ENCODE measurements at places on chromosomes 11 and 22.
A peak's percentile ranks its signal among the peaks of the same experiment; 100 is the strongest.

- no peak for DNase-seq
These were observed 4.3 kb upstream of the HYOU1 start for GRCh38 chr11:119061256-119061655.

DNA sequence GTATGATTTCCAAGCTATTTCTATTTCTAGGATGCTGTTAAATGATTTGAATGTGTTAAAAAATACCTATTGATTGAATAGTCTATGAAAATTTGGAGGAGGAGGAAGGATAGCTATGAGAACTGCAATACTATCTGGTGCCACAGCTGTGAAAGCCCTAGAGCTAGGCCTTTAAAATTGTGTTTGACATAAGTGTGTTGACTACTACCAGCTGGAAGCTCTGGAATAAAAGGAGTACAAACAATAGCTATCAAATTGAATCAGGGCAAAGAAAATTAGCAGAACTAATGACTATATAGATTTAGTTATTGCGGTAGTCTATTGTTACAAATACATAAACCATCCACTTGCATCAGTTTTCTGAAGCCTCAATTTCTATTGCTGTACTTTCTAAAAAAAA, 124.8 kb upstream of the CNTN5 start:
- DNase-seq = no peak

DNA sequence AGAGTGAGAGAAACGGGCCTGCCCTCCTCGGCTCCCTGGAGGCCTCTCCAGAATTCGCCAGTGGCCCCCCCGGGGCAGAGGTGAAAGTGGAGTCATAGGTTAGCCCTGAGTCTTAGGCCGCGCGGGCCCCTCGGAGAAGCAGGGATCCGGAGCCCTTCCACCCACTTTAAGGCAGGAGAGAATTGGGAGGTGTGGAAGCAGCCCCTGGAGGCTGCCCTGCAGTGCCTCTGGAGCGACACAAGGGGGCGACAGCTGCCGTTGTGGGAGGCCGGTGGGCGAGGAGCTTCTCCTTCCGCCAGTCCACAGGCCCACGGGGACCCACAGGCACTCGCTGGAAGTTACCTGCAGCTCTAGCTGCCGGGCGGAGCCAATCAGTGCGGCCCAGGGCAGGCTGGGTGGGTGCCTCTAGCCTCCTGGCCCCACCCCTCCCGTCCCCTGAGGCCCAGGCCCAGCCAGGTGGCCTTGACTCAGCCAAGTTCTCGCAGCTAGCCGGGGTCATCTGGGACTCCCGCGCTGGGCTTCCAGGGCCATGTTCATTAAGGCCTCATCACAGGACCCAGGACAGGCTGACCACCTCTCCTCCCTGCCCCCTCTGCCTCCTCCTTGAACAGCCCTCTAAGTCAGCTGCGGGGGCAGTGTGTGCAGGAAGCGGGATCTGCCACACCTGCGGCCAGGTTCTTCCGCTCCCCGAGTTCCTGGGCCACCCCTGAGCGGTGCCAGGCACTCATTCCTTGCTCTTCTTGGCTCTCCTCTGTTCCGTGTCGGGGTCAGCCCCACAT, 5.0 kb downstream of the DGKZ start:
- no peak for DNase-seq

GRCh38 chr11:95684170-95684569, 105.4 kb downstream of the FAM76B start:
- DNase-seq = no peak

GRCh38 chr11:102306048-102306597, 11.2 kb upstream of the BIRC3 start:
- no peak for DNase-seq

DNA sequence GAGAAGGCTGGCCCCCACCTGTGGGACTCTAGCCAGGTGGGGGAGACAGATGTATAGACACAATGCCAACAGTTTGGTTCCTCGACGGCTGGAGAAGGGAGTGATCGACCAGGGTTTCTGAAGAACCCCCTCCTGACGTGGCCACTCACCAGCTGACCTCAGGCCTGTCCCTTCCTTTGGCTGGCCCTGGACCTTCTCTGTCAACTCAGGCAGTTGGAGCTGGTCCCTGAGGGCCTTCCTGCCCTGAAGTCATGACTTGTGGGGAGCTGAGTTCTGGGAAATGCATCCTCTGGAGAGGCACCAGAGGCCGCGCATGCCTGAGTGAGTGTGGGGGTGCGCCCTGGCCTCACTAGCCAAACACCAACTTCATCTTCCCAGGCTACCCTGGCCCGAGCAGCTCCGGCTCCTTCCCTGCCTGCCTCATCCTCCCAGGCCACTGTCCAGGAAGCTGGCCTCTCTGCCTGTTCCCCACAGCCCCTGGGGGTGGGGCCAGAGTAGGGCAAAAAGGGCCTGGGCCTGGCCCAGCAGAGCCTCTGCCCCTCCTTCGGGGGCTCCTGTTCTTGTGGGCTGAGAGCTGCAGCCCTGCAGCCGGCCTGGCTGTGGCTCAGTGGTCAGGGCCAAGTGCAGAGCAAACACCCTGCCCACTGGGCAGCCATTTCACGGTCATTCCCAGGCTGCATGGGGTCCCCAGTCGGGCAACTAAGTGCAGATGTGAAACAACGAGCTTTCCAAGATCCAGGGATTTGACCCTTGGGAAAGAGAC, 23.6 kb downstream of the TXN2 start:
- peak; percentile 73 for DNase-seq

- DNase-seq = no peak
These were observed 210.7 kb downstream of the METTL15 start for GRCh38 chr11:28318871-28319270.

DNA sequence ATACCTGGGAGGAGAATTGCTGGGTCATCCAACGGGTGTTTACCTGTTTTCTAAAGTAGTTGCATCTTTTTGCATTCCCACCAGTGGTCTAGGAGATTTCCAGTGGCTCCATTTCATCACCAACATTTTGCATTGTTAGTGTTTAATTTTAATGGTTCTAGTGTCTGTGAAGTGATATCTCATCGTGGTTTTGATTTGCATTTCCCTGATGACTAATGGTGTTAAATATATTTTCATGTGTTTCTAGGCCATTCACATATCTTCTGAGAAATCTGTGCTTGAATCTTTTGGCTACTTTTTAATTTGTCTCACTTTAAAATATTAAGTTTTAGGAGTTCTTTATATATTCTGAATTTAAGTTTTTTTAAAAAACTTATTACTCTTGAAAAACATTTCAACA, 439.6 kb downstream of the TMEM135 start:
- DNase-seq = no peak

GRCh38 chr22:47409539-47410275, 647.3 kb downstream of the TBC1D22A start:
- no peak for DNase-seq

DNA sequence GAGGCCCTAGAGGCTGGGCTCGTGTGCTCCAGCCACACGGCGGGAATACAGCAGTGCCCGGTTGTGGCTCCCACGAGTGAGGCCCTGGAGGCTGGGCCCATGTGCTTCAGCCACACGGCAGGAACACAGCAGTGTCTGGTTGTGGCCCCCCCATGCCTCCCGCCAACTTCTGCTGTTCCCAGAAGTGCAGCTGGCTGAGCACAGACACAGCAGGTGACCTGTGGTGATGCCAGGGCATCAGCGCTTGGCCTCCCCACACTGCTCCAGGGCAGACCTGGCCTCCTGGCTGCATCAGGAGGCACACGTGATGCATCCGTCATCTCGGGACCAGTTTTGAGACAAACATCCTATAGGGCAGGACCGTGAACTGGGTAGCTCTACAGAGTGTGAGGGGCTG, 110.3 kb downstream of the KCNQ1OT1 start:
- peak; percentile 7 for DNase-seq

- no peak for DNase-seq
These were observed 25.3 kb upstream of the ALX4 start for GRCh38 chr11:44335052-44335760.

DNA sequence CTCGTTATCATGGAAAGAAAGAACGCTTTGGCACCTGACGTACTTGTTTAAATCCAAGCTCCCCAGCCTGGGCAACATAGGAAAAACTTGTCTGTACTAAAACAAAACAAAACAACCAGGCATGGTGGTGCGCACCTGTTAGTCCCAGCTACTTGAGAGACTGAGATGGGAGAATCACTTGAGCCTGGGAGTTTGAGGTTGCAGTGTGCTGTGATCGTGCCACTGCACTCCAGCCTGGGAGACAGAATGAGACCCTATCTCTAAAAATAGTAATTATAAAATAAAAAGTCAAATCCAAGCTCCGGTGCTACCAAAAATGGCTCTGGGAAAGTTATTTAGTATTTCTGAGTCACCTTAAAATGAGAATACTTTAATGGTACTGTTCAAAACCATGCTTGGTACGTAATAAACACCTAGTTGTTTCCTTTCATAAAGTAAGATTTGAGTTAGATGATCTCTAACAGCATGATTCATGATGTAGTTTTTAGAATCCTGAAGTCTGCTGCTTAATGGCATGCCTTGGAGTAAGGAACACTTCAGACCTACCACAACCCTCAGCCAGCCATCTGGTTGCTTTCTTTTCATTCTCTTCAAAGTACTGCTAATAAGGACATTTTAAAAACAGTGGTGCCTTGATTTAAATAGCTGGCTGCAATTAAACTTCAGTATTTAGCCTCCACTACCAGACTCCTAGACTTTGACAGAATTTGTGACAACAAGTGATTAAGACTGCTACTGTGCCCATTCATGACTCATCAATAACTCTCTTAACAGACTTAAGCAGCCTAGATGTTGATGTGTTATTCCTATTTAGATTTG, 8.4 kb downstream of the PPME1 start:
- no peak for DNase-seq

- DNase-seq = no peak
These were observed 26.1 kb upstream of the MGAT3 start for GRCh38 chr22:39430576-39431150.

- no peak for DNase-seq
These were observed 48.6 kb upstream of the CD82 start for GRCh38 chr11:44516688-44517507.

DNA sequence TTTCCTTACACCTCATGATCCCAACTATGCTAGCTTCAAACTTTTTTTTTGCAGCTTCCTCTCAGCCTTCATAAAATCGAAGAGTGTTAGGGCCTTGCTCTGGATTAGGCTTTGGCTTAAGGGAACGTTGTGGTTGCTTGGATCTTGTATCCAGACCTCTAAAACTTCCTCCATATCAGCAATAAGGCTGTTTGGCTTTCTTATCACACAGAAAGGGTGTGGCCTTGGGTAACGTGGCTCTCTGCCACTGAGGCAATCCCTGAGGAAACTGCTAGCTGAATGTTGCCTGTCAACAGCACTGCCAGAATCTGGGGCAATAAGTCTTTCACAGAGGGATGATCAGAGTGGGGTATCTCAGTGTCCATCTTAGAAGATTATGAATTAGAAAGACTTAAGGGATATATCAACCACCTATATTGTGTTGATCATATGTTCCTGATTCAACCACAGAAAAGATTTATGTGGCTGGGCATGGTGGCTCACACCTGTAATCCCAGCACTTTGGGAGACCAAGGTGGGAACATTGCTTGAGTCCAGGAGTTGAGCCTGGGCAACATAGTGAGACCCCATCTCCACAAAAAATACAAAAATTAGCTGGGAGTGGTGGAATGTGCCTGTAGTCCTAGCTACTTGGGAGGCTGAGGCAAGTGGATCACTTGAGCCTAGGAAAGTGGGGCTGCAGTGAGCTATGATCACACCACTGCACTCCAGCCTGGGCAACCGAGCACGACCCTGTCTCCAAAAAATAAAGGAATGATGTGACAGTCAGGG, 12.5 kb upstream of the CUL5 start:
- DNase-seq = no peak

GRCh38 chr22:46064228-46064965, 85.9 kb upstream of the PPARA start:
- peak; percentile 19 for DNase-seq

GRCh38 chr11:77102246-77103210, at the start of gene OMP:
OMP (plus strand) TSS chr11:77102840; CDS start chr11:77102840, 0 bp downstream.
- no peak for DNase-seq

DNA sequence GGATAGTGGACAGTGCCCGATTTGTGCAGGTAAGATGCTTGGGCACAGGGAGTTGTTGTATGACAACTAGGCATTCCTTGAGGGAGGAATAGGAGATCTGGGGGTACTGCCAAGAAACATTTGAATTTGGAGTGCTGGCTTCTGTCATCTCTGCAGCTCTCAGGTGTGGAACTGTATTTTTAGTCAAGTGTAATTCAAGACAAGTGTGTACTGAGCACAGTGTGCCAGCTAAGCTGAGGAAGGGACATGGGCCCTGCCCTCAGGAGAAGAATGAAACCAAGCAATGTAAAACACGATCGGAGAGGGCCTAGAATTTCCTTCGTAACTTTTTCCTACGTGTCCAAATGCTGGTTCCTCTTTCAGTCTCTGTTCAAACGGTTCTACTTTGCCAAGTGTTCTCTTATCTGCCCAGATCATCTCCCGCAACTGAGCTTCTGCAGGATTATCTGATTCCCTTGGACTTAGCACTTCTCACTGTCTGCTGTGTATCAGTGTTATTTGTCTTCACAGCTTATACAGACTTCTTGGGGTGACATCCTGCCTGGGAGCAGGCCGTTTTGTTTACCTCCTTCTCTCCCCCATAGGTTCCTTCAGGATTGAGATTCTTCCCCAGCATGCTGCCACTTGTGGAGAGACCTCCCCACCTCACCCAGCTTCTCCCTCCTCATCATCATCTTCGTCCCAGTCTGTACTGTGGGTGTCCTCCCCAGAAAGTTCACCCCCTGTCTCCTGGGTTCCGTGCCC, 27.6 kb downstream of the ART5 start:
- no peak for DNase-seq

DNA sequence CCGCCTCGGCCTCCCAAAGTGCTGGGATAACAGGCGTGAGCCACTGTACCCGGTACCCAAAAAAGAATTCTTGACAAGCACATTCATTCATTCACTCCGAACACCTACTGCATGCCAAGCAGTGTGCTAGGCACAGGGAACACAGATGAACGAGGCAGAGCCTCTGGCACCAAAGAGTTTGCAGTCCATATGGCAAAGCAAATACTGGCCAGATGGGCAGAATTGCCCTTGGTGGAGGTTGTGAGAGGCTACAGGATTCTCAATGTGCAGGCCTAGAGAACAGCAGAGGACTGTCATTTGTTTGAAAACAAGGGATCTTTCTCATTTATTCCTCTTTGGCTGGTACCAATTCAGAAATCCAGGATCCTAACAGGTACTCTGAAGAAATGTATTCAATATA, 27.5 kb upstream of the MTCH2 start:
- DNase-seq = no peak

GRCh38 chr11:134358856-134359490, 27.2 kb downstream of the GLB1L2 start:
- no peak for DNase-seq

GRCh38 chr11:65883786-65884715, 4.2 kb downstream of the FIBP start:
- no peak for DNase-seq

DNA sequence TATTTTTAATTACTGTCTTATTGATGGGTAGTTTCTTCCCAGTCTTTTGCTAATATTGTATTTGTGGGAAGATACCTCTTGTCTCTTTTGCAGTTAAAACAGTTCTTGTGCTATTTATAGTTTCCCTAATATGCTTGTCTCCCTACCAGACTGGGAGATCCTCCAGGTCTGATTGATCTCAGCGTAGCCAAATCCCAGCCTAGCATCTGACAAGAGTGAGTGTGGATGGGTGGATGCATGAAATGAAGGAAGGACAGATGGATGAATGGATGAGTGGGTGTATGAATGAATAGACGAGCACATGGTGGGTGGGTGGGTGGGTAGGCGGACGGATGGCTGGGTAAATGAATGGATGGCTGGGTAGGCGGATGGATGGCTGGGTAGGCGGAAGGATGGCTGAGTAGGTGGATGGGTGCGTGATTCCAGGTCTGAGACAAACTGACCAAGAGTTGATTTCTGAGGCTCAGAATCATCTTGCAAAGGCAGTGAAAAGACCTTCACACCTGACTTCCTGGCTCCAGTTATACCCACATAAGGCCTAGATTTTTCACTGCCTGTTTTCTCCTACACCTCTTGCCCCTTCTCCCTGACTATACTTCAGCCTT, 11.4 kb downstream of the DNAJB13 start:
- DNase-seq = no peak

GRCh38 chr22:24370401-24370800, 57.0 kb upstream of the ADORA2A start:
- DNase-seq = no peak
